ENCODE measurements at places on chromosomes 2 and 18.

GRCh38 chr2:98444436-98445176, at the start of gene INPP4A:
INPP4A (plus strand) TSS chr2:98444858; CDS start chr2:98520049, 75,191 bp downstream.
- peak; percentile 71 for DNase-seq

DNA sequence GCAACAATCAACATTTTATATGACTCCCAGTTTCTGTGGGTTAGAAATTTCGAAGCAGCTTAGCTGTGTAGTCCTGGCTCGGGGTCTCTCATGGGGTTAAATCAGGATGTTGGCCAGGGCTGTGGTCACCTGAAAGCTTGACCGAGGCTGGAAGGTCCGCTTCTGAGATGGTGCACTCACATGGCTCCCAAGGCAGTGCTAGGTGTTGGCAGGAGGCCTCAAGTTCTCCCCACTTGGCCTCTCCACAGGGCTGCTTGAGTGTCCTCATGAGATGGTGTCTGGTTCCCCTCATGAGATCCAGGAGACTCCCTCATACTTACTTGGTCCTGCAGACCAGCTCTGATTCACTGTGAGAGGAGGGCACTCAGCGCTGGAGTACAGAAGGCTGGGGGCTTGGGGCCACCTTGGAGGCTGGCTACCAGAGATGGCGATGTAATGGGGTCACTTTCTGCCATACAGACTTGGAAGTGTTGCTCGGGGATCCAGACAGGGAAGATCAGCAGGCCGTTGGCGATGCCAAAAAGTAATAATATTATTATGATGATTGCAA, 98.8 kb downstream of the INHBB start:
- DNase-seq = no peak

GRCh38 chr18:2683055-2683454, 27.5 kb downstream of the SMCHD1 start:
- no peak for DNase-seq

DNA sequence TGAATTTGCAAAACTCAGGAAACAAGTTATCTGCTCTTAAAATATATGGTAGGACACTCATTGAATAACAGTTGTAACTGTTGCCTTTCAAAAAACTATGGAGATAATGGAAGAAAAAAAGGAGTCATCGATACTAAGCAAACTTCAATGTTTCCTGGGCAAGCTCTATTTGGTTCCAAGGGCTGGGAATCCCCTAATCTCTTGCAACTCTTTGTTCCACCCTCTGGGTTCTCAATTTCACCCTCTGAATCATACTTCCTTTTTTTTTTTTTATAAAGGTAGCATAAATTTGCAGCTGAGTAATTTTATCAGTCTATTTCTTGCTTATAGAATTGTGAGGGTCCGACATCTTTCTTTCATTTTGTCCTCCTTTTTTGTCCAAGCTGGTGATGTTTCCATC, 36.7 kb downstream of the SLC9A4 start:
- no peak for DNase-seq

DNA sequence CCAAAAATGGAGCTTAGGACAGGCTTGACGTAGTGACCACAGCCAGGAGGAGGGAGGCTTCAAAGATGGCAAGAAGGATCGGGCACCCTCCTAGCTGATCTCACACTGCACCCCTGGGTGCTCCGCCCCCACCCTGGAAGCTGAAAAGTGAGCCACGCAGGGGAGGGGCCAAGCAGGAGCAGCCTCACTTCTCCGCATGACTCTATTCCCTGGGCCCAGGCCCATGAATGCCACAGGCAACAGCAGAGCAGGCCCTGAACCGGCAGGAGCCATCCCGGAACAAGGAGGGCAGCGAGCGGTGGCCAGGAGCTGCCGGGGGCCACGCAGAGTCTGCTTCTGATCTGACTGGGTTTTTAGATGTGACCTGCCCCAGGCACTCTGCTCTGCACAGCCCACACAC, 30.0 kb downstream of the BIN1 start:
- DNase-seq = no peak

- DNase-seq = no peak
Measured at GRCh38 chr2:98505971-98506664, 61.5 kb downstream of the INPP4A start.

GRCh38 chr2:33205693-33206434, 259.1 kb downstream of the LTBP1 start:
- DNase-seq = no peak

- DNase-seq = no peak
Measured at GRCh38 chr2:160596441-160596840, 102.8 kb upstream of the RBMS1 start.

- DNase-seq = no peak
Measured at GRCh38 chr18:40673150-40673549, 1281.9 kb upstream of the PIK3C3 start.

- DNase-seq = no peak
Measured at GRCh38 chr2:207816546-207816945, 46.8 kb upstream of the FZD5 start.

GRCh38 chr2:33532146-33532545, 55.7 kb downstream of the RASGRP3 start:
- no peak for DNase-seq

DNA sequence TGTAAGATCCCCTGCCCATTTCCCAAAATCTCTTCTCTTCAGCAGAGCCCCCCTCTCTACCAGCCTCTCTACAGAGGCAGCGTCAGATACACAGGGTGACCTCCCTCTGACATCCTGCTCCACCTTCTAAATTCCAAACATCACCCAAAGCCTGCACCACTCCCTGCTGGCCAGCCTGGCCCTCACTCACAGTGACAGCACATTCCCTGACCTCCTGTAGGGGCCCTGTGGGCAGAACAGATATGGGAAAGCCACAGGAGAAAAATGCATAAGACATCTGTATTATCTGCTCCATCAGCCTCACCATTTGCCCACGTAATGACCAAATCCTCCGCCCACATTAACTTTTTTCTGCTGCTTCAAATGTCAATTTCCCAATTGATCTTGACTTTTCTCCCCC, 40.6 kb downstream of the TRABD2A start:
- no peak for DNase-seq

DNA sequence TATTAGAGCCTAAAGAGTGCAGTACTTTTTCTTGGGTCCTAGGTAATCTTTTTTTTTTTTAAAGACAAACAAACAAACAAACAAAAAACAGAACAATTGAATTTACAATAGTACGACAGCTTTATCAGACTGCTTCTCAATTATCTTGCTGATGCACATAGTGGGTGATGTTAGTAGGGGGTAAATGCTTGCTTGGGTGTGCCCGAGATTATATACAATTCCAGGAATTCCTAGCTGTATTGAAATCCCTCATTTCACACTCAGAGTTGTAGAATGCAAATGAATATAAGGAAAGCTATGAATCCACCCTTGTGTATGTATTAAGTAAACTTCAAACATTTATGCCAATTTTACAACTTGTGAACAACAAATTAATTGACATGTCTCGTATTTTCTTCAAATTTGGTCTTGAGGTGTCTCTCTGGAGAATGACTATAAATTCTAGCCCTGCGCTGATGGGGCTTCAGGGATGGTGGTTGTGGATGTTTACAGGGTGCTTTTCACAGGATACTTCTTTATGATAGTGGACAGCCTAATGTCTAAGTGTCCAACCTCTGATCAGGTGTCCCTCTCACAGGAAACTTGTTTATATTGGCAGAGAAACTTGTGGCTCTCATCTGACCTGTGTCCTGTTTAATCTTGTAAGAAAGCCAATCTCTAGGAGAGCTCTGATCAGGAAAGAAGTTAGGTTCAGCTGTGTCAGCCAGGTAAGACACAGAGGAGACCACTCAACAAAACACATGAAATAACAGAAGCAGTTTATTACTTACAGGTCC, 61.9 kb upstream of the SLC39A10 start:
- DNase-seq = no peak

DNA sequence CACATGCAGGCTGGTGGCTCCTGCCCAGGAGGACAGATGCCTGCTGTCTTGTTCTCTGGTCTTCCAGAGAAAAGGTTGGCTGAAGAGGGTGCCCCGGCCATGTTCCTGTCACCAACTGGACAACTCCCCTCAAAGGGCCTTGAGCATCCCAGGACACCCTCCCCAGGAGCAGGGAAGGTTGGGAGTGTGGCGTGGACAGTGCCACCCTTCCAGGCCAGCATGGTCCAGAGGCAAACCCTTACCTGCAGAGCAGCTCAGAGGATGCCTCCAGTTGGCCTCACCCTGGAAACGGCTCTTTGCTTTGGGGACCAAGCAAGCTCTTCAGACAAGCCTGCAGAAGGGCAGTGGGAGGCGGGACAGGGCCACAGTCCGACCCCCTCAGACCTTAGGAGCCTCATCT, 4.9 kb upstream of the GPC1 start:
- DNase-seq = no peak

DNA sequence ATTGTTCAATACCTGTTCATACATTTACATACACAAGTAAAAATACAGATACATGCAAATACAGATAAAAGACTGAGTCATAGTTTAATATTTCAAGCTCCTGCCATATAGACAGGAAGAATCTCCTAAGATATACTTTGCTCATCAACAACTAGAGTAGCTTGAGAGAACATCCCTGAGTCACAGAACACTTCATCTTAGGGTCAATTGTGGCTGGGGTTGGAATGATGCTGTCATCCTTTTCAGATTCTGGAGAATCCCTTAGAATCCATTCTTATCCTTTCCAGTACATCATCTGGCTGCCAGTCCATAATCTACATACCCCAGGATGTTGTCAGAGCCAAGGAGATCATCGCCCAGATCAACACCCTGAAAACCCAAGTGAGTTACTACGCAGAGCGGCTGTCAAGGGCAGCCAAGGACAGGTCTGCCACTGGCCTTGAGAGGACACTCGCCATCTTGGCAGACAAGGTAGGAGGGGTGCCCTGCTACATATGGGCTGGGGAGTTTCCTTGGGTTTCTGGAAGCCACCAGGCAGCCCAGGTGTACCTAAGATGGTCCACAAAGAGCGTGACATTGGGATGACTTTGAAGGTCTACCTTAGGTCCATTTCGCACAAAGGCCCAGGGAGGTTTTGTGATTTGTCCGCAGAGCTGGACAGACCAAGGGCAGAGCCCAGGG, 55.7 kb downstream of the COA5 start:
- DNase-seq = no peak

DNA sequence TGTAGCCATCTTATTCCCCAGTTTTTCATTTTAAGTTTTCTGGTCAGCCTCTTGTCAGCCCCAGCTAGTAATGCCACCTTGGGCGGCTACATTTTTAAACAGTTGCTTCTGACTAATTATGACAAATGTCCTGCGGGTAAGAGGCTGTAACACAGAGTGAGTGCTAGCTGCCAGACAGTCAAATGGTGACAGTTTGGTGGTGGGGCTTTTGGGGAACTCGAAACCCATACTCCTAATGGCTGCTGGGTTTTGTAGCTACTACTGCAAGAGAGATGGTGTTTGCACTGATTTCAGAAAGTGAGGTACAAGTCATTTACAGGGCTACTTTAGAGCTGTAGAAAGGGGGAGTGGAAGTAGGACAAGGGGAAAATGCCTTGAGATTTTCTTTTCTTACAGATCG, 48.2 kb downstream of the ZCCHC2 start:
- DNase-seq = no peak

GRCh38 chr2:95667480-95667879, 75.7 kb downstream of the TRIM43 start:
- no peak for DNase-seq

- no peak for DNase-seq
Measured at GRCh38 chr2:16256601-16257321, 316.4 kb downstream of the MYCN start.

DNA sequence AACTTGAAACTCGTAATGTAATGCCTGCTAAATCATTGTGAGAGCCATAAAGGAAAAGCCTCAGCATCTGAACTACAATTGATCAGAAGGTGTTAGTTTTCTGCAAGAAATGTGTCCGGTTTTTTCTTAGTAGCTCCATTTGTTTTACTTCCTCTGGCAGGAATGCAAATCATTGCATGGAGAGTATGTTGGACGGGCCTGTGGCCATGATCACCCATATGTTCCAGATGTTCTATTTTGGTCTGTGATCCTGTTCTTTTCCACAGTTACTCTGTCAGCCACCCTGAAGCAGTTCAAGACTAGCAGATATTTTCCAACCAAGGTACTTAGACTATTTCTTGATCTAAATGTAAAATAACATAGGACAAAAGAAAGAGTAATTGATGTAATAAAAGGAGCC, 126.6 kb downstream of the DPP4 start:
- no peak for DNase-seq
